ENCODE measurements at places on chromosomes 7 and 10.

DNA sequence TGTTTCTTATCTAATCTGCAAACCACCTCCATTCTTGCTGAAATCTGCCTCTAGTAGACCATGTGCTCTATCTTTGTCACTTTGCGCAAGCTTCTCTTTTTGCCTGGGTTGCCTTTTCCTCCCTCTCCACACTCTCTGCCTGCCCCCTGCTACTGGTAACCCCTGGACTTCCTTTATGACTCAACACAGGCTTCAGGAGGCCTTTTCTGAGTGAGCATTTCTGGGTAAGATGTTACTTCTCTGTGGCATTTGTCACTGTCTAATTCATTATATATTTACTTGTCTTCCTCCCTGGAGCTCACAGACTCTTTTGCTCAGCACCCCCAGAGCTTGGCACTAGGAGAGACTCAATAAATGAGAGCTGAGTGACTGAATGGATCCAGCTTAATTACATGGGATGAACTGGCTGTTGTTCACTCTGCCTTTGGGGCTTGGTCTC, 8.4 kb downstream of the GOLGA7B start:
- H3K27ac ChIP-seq = no peak overlapping the region
- H3K4me1 ChIP-seq = peaks cover 19% of the 10 kb centered on the region

GRCh38 chr10:80700760-80701444, 163.2 kb downstream of the SH2D4B start:
- H3K27me3 ChIP-seq = no peaks in the 10 kb centered on the region
- no peak overlapping the region for H3K4me3 ChIP-seq
- no peak for DNase-seq
- no peak overlapping the region for H3K27ac ChIP-seq

- DNase-seq = no peak
- H3K4me1 ChIP-seq = no peaks in the 10 kb centered on the region
- H3K27ac ChIP-seq = peak overlapping the region; percentile 50
- no peaks in the 10 kb centered on the region for H3K36me3 ChIP-seq
Observed at GRCh38 chr7:65325793-65326432, 47.7 kb upstream of the ZNF92 start.

DNA sequence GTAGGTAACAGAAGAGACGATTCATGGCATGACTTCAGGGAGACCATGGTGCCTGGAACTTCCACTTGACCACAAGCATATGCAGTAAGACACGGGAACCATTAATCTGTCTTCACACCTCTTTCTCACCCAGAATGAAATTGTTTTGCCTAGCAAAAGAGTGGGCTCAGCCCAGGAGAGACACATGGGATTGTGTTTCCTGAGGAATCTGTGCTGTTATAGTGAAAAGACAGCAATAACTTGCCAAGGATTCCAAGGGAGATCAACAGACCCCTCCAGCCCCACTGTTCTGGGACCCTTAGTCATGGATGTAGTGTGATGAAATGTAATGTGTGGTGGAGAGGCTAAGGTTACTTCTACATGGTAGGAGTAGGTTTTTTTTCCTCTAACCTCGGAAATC, 192.5 kb upstream of the NPVF start:
- no peaks in the 10 kb centered on the region for H3K27me3 ChIP-seq
- no peak for DNase-seq
- H3K4me3 ChIP-seq = no peak overlapping the region
- H3K36me3 ChIP-seq = no peaks in the 10 kb centered on the region
- H3K27ac ChIP-seq = no peak overlapping the region
- H3K4me1 ChIP-seq = no peaks in the 10 kb centered on the region

- no peak for DNase-seq
- peaks cover 2% of the 10 kb centered on the region for H3K4me1 ChIP-seq
- H3K27me3 ChIP-seq = no peaks in the 10 kb centered on the region
- H3K4me3 ChIP-seq = no peak overlapping the region
- H3K27ac ChIP-seq = no peak overlapping the region
- H3K36me3 ChIP-seq = peaks cover 41% of the 10 kb centered on the region
Observed at GRCh38 chr7:895451-896052, 19.2 kb downstream of the GET4 start.

DNA sequence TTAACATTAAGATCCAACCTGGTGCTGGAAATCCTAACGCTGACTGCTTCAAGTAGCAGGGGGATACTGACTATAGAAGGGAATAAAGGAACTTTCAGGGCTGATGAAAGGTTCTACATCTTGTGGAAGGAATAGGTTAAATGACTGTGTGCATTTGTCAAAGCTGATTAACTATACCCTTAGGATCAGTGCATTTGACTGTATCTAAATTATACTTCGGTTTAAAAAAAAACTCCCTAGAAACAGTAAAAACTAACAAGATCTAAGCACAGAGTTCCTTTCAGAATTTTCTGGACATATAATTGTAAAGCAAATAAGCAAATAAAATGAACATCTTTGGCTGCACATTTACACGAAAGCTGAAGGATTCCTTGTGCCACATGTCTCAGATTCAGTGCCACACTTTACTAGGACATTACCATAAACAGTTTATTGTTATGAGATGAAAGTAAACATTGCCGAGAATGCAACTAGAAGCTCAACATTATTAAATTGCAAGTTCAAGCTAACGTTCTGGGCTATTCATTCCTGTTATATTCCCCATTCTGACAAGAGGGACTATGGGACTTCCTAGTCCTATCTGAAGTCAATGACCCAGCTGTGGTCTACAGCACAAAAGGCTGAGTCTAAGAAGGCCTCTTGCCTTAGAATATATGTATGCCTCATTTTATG, 20.7 kb downstream of the ANK3 start:
- H3K4me3 ChIP-seq = no peak overlapping the region
- no peak for DNase-seq
- no peaks in the 10 kb centered on the region for H3K27me3 ChIP-seq
- no peaks in the 10 kb centered on the region for H3K4me1 ChIP-seq

- peaks cover 8% of the 10 kb centered on the region for H3K27me3 ChIP-seq
- no peak overlapping the region for H3K27ac ChIP-seq
- H3K4me3 ChIP-seq = no peak overlapping the region
- no peaks in the 10 kb centered on the region for H3K36me3 ChIP-seq
- no peak for DNase-seq
- no peaks in the 10 kb centered on the region for H3K4me1 ChIP-seq
Observed at GRCh38 chr10:104088239-104088638, 2.6 kb upstream of the COL17A1 start.

GRCh38 chr10:68992636-68993440, 4.2 kb downstream of the KIFBP start:
- no peak for DNase-seq
- peaks cover 4% of the 10 kb centered on the region for H3K36me3 ChIP-seq
- no peak overlapping the region for H3K4me3 ChIP-seq
- no peaks in the 10 kb centered on the region for H3K27me3 ChIP-seq
- no peak overlapping the region for H3K27ac ChIP-seq

GRCh38 chr10:132420981-132421846, 24.2 kb downstream of the PWWP2B start:
- no peak for DNase-seq
- peak overlapping the region; percentile 15 for H3K27ac ChIP-seq
- H3K4me1 ChIP-seq = peaks cover 5% of the 10 kb centered on the region
- no peaks in the 10 kb centered on the region for H3K27me3 ChIP-seq
- no peaks in the 10 kb centered on the region for H3K36me3 ChIP-seq
- no peak overlapping the region for H3K4me3 ChIP-seq

DNA sequence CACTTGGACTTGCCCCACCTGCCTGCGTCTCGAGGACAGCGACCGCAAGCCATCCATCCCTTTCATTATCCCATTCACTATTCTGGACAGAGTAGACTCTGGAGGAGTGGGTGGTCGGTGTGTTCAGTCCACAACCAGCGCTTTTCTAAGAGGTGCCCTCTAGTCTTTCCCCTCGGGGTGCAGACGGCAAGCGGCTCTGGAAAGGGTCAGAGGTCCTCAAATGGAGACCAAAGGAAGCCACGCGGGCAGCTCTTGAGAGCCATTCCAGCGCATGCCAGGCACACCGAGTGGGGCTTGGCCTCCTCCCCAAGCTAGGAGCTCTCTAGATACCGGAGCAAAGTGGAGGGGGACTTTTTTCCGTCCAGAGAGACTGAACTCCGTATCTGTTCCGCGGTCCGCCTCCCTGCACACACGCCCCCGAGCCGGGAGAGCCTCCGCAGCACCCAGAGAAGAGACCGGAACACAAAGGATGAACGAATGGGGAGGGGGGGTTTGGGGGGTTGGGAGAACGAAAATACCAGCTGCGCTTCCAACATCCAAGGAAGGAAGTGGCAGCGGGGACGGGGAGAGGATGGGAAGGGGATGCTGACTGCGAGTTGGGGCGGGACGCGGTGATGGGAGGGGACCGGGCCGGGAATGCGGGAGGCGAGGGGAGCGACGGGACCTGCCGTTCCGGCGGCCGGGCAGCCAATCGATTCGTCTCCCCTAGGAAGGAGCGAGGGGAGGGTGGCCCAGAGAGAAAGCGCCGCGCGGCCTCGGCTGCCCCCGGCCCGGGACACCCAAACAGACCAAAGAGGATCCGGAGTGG, 515 bp downstream of the GSDME start:
- H3K4me3 ChIP-seq = peak overlapping the region; percentile 89
- peaks cover 27% of the 10 kb centered on the region for H3K4me1 ChIP-seq
- peak overlapping the region; percentile 53 for H3K27ac ChIP-seq
- peak; percentile 29 for DNase-seq

- H3K4me3 ChIP-seq = peak overlapping the region; percentile 100
- H3K27ac ChIP-seq = peak overlapping the region; percentile 100
Observed at GRCh38 chr7:25124465-25125136, 459 bp downstream of the CYCS start.

DNA sequence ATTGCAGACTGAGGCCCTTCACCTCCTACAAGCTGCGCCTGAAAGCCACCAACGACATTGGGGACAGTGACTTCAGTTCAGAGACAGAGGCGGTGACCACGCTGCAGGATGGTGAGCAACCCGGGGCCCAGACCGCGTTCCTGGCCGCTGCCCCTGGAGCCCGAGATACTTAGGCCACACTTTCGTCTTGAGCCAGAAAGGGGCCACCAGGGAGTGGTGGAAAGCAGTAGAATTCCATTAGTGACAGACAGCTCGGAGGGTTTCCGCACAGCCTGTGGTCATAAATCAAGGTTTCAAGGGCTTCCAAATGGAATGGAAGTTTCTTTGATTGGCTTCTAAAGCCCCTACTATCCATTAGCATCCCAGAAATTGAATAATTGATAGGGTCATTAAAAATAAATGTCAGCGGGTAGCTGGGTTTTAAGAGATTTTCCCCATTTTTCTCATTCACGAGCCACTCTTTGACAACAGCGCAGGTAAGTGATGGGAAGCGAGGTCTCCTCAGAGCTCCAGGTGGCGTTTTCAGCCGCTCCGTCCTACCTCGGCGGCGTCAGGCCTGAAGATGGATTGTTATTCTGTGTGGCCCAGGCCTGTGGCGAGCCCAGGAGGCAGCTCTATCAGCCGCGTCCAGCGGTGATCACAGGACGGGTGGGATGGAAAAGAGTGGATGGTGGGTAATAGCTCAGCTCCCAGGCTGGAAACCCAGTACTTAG, 523.5 kb upstream of the FOXK1 start:
- no peaks in the 10 kb centered on the region for H3K27me3 ChIP-seq
- H3K4me1 ChIP-seq = no peaks in the 10 kb centered on the region
- H3K36me3 ChIP-seq = no peaks in the 10 kb centered on the region
- no peak for DNase-seq

GRCh38 chr7:25482631-25483030, 254.3 kb upstream of the NPVF start:
- no peaks in the 10 kb centered on the region for H3K36me3 ChIP-seq
- no peak for DNase-seq
- H3K27me3 ChIP-seq = peaks cover 21% of the 10 kb centered on the region
- H3K4me3 ChIP-seq = no peak overlapping the region
- no peak overlapping the region for H3K27ac ChIP-seq

DNA sequence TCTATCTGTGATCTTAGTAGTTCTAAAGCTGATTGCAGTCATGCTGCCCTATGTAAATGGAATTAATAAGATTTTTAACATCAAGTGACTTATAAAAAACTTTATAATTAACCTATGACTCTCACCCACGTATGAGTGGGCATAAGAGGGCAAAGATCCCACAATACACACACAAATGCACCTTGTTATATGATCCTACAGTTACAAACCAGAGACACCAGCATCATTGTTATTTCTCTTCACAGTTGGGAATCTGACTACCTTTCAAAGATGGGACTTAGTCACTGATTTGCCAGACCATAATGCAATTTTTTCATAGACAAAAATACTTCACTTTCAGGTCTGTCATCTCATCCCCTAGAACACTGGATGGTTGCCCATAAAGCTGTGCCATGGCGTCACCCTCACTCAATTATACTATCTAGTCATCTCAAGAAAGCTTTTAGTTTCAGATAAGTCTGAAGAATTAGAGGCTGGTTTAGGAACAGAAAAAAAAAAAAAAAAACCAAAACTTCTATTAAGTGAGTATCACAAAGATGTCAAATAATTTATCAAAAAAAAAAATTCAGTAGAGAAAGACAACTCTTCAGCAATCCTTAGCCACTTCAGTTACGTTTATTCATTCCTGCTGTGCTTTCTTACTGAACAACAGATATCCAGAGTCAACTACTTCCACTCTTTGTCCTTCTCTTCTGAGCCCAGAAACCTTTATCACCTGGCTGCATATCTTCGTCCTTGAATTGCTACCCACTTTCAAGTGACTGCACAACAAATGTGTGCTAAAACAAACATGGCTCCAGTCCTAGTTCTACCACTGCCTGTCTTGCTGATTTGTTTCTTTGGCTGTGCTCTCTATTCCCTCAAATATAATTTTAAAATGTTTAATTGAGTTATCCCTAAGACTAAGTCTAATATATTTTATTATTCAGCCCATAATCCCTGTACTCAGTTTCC, 175.0 kb upstream of the CHRM2 start:
- H3K36me3 ChIP-seq = no peaks in the 10 kb centered on the region
- H3K27me3 ChIP-seq = no peaks in the 10 kb centered on the region
- H3K4me3 ChIP-seq = no peak overlapping the region
- H3K4me1 ChIP-seq = no peaks in the 10 kb centered on the region
- no peak for DNase-seq
- no peak overlapping the region for H3K27ac ChIP-seq

GRCh38 chr10:3125527-3126170, 46.9 kb downstream of the PITRM1 start:
- no peak for DNase-seq
- peaks cover 49% of the 10 kb centered on the region for H3K36me3 ChIP-seq
- H3K27me3 ChIP-seq = no peaks in the 10 kb centered on the region

GRCh38 chr10:43386981-43387677, 15.7 kb downstream of the FXYD4 start:
- no peak overlapping the region for H3K4me3 ChIP-seq
- H3K27me3 ChIP-seq = no peaks in the 10 kb centered on the region
- peak overlapping the region; percentile 38 for H3K27ac ChIP-seq
- peaks cover 41% of the 10 kb centered on the region for H3K4me1 ChIP-seq
- DNase-seq = no peak

DNA sequence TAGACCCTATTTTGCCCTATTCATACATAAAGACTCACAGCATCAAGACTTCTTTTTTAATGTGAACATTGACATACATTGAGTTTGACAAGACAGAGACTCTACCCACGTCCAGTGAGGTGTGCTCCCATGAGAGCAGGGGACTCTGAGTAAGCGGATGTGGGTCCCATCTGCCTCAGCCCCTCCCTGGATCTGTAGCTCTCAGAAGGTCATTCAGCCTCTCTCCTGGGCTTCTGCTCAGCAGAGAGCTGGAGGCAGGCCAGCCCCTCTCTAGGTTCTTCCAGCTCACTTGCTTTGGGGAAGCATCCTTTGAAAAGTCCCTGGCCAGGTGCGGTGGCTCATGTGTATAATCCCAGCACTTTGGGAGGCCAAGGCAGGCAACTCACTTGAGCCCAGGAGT, 146.9 kb upstream of the ZMIZ1 start:
- peaks cover 3% of the 10 kb centered on the region for H3K27me3 ChIP-seq
- H3K27ac ChIP-seq = no peak overlapping the region
- no peaks in the 10 kb centered on the region for H3K4me1 ChIP-seq
- no peaks in the 10 kb centered on the region for H3K36me3 ChIP-seq
- DNase-seq = no peak
- H3K4me3 ChIP-seq = no peak overlapping the region

GRCh38 chr7:34756025-34756437, 98.0 kb downstream of the NPSR1 start:
- no peaks in the 10 kb centered on the region for H3K27me3 ChIP-seq
- no peak for DNase-seq
- H3K4me3 ChIP-seq = no peak overlapping the region
- H3K4me1 ChIP-seq = no peaks in the 10 kb centered on the region

Measured in T-helper 2 cell treated with Interferon-gamma antibody and Interleukin-4, amounts not matched to agents 5 μg/mL and 100 μg/mL, for 36 hours (primary cell).